ENCODE measurements at places on chromosomes 11 and 22.

GRCh38 chr11:17098658-17099057 is 21.2 kb upstream of the RPS13 start:
- no peak for DNase-seq

DNA sequence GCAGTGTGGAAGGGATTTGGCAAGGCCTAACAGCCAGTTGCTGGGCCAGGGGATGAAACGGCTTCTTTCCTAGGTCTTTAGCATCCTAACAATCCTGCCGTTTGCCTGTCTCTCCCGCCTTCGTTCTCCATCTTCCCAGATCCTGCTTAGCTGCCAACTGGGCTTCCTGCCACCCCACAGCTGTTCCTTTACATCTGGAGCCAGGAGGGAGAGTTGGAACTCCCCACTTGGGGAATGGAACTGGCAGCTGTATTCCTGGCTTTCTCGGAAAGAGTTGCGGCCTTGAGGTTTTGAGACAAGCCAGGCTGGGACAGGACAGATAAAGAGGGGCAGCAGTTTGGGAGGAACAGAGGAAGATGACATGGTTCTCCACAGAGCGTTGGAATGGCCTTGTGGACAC is 59.6 kb downstream of the ST3GAL4 start:
- DNase-seq: no peak

DNA sequence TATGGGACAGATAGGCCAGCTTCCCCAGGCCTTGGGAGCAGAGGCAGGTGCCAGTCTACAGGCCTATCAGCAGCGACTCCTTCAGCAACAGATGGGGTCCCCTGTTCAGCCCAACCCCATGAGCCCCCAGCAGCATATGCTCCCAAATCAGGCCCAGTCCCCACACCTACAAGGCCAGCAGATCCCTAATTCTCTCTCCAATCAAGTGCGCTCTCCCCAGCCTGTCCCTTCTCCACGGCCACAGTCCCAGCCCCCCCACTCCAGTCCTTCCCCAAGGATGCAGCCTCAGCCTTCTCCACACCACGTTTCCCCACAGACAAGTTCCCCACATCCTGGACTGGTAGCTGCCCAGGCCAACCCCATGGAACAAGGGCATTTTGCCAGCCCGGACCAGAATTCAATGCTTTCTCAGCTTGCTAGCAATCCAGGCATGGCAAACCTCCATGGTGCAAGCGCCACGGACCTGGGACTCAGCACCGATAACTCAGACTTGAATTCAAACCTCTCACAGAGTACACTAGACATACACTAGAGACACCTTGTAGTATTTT is 26.6 kb upstream of the L3MBTL2 start:
- no peak for DNase-seq

DNA sequence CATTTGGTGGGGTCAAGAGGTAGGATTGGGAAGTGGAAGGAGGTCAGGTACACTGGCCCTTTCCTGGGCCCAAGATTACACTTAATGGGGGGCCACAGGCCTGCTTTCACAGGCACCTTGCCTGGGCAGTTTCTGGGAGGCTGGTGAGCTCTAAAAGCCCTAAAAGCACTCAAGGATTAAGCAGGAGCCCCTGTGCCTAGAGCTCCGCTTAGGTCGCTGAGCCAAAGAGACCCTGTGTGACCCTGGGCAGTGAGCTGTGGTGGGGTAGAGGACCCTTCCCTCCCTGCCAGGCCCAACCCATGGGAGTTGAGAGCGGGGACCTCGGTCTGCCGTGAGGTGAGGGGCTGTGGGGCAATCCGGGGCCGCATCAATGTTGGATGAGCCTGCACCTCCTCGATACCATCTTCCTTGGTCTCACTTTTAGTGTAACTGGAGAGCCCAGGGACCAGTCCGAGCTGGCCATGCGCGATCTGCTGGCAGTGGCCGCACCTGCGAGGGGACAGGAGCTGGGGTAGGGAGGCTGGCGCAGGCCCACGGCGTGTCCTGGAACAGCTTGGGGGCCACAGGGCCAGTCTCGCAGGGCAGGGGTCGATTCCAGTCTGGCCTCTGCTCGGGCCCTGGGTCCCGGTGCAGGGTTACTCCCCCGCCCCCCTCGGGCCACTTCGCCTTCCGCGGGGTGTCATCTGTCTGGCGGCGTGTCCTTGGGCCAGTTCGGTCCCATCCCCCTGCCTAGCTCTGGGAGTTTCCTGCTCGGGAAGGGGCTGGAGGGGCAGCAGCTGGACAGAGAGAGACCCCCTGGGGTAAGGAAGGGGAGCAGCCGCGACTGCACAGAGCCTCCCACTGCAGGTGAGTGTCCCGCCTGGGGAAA is 44.3 kb downstream of the EIF3F start:
- no peak for DNase-seq
